Activated T-cell treated with anti-CD3 and anti-CD28 coated beads, Interleukin-2, amount 50 U/mL, for 72 hours (primary cell): ENCODE measurements at places on chromosomes 16 and 17.

DNA sequence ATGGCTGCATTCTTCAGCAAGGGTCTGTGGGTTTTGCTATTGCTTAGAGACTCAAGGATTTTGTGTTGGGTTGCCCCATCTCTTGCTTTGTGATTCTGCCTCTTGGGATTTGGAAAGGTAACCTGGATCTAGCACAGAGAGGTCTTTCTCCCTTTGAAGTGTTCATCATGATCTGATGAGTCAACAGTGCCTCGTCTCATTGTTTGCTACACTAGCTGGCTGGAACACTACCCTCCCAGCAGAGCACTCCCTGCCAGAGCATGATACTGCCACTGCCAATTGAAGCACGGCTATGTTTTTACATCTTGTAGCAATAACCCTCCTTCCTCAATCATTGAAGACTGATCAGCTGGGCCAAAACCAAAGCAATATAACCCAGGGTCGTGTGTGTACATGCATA, 361.0 kb downstream of the CDH13 start:
- H3K36me3 ChIP-seq: no peaks in the 10 kb centered on the region
- no peak for DNase-seq
- H3K27ac ChIP-seq: no peak overlapping the region
- no peaks in the 10 kb centered on the region for H3K27me3 ChIP-seq

DNA sequence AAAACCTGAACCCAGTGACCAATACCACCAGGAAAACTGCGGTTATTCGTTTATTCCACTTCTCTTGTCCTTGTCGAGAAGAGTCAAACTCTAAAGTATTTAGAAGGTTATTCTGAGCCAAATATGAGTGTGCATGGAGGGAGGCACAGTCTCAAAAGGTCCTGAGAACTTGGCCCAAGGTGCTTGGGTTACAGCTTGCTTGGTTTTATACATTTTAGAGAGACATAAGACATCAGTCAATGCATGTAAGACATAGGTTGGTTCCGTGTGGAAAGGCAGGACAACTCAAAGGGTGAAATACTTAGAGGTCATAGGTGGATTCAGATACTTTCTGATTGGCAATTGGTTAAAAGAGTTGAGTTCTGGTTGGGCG, 681 bp upstream of the TRAP1 start:
- no peak for DNase-seq
- peak overlapping the region; percentile 91 for H3K4me3 ChIP-seq
- peaks cover 7% of the 10 kb centered on the region for H3K36me3 ChIP-seq
- peaks cover 40% of the 10 kb centered on the region for H3K4me1 ChIP-seq
- no peaks in the 10 kb centered on the region for H3K27me3 ChIP-seq
- peak overlapping the region; percentile 86 for H3K27ac ChIP-seq

GRCh38 chr16:3413730-3414379, 12.8 kb downstream of the ZNF174 start:
- DNase-seq: no peak
- peaks cover 23% of the 10 kb centered on the region for H3K36me3 ChIP-seq
- H3K4me1 ChIP-seq: no peaks in the 10 kb centered on the region
- no peak overlapping the region for H3K4me3 ChIP-seq
- H3K27me3 ChIP-seq: no peaks in the 10 kb centered on the region

- H3K27ac ChIP-seq: peak overlapping the region; percentile 97
- H3K4me1 ChIP-seq: peaks cover 71% of the 10 kb centered on the region
- peak; percentile 27 for DNase-seq
- H3K4me3 ChIP-seq: peak overlapping the region; percentile 96
- H3K36me3 ChIP-seq: peaks cover 4% of the 10 kb centered on the region
Measured at GRCh38 chr17:48429156-48429555, 858 bp downstream of the SKAP1 start.

- H3K36me3 ChIP-seq: no peaks in the 10 kb centered on the region
- no peak overlapping the region for H3K27ac ChIP-seq
- no peak overlapping the region for H3K4me3 ChIP-seq
- H3K27me3 ChIP-seq: no peaks in the 10 kb centered on the region
Measured at GRCh38 chr17:45997624-45998023, 1.4 kb upstream of the STH start.

DNA sequence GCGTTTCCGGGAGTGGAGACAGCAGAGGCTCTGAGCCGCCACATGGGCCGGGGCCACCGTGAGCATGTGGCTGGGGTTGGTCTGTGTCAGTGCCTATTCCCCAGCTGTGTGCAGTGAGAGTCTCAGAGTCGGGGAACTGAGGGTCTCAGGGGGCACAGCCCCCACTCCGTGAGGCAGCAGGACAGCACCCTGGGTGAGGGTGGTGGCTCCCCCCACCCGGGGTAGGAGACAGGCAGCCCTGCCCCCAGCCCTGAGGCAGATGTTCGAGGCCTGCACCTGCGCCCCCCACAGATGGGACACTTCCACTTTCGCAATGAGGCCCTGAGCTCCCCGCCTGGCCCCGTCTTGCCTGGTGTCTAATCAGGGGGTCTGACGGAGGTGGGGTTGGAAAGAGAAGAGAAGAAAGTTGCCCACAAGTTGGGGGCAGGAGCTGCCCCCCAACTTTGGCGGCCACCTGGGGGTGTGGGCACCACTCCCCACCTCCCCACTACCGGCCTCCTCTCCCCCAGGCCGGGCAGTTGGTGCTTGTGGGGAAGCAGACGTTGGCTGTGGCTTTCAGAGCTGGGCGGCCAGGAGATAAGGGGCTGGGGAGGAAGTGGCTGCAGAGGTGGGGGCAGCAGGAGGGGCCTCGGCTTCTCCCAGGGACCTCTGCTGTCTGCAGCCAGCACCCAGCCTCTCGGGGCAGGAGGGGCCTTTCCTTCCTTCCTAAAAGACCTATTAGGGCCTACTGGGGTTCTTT, 1.8 kb upstream of the CBFA2T3 start:
- no peak overlapping the region for H3K4me3 ChIP-seq
- peaks cover 28% of the 10 kb centered on the region for H3K27me3 ChIP-seq
- H3K27ac ChIP-seq: no peak overlapping the region
- H3K4me1 ChIP-seq: peaks cover 10% of the 10 kb centered on the region
- H3K36me3 ChIP-seq: no peaks in the 10 kb centered on the region
- no peak for DNase-seq

DNA sequence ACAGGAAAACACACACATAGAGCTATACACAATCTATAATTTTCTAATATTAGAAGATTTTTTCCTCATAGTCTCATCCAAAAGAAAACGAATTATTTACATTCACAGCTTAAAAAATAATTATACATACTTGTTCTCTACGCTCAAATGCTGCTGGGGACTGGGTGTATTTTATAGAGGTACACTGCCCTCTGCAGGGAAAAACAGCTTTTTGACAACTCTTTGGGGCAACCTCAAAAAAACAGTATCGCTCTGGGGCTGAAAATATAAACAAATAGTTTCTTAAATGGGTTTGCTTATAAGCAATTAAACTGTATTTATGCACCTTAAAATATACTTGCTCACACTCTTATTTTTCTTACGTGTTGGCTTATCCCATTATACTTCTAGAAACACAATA, 261.8 kb upstream of the PSMD7 start:
- H3K36me3 ChIP-seq: no peaks in the 10 kb centered on the region
- H3K4me3 ChIP-seq: no peak overlapping the region
- H3K27me3 ChIP-seq: peaks cover 4% of the 10 kb centered on the region
- H3K27ac ChIP-seq: no peak overlapping the region

GRCh38 chr16:28106467-28107215, 43.1 kb upstream of the GSG1L start:
- no peak for DNase-seq
- no peak overlapping the region for H3K4me3 ChIP-seq
- peaks cover 20% of the 10 kb centered on the region for H3K36me3 ChIP-seq
- peaks cover 4% of the 10 kb centered on the region for H3K4me1 ChIP-seq
- no peaks in the 10 kb centered on the region for H3K27me3 ChIP-seq

DNA sequence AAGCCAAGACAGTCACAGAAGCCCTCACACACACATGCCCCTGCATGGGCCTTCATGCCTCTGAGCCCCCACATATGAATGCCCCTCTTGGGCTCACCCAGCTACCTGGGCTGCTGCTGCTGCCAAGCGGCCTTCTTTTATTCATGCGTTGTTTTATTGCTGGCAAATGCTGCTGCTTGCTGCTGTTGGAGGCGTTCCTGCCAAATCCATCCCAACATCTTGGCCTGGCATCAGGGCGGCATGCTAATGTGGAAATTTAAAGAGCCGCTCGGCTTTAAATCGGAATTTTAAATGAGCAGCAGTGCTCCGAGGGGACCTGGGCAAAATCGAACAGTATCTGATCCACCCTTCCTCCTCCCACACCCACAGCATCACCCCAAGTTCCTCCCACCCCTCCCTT, 39.0 kb downstream of the NEUROD2 start:
- no peak for DNase-seq
- no peaks in the 10 kb centered on the region for H3K27me3 ChIP-seq
- peaks cover 11% of the 10 kb centered on the region for H3K36me3 ChIP-seq
- no peak overlapping the region for H3K4me3 ChIP-seq
- no peaks in the 10 kb centered on the region for H3K4me1 ChIP-seq

DNA sequence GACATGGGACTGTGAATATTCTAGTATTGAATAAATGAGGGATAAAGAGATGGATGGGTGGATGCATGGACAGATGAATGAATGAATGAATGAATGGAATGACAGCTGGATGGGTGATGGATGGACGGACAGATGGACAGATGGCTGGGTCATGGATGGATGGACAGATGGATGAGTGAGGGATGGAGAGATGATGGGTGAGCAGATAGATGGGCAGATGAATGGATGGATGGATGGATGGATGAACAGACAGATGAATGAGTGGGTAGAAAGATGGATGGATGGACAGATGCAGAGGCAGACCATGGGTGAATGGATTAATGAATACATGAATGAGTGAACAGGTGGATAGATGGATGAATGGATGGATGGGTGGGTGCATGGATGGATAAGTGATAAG, 96.7 kb downstream of the MYH11 start:
- no peak overlapping the region for H3K4me3 ChIP-seq
- peaks cover 18% of the 10 kb centered on the region for H3K27me3 ChIP-seq
- peaks cover 8% of the 10 kb centered on the region for H3K4me1 ChIP-seq
- DNase-seq: no peak
- no peak overlapping the region for H3K27ac ChIP-seq
- H3K36me3 ChIP-seq: no peaks in the 10 kb centered on the region

- H3K4me3 ChIP-seq: no peak overlapping the region
- no peaks in the 10 kb centered on the region for H3K4me1 ChIP-seq
- no peak for DNase-seq
- H3K36me3 ChIP-seq: no peaks in the 10 kb centered on the region
- H3K27ac ChIP-seq: no peak overlapping the region
Measured at GRCh38 chr16:25395528-25395927, 137.9 kb upstream of the ZKSCAN2 start.

- H3K4me1 ChIP-seq: no peaks in the 10 kb centered on the region
- no peaks in the 10 kb centered on the region for H3K36me3 ChIP-seq
- no peak for DNase-seq
- no peaks in the 10 kb centered on the region for H3K27me3 ChIP-seq
- no peak overlapping the region for H3K4me3 ChIP-seq
Measured at GRCh38 chr17:72092710-72093322, 28.0 kb upstream of the SOX9 start.
